ENCODE measurements at places on chromosomes 6 and 20.

GRCh38 chr20:35490736-35491181 lies 35.4 kb downstream of the CEP250 start:
- peak; percentile 83 for DNase-seq

DNA sequence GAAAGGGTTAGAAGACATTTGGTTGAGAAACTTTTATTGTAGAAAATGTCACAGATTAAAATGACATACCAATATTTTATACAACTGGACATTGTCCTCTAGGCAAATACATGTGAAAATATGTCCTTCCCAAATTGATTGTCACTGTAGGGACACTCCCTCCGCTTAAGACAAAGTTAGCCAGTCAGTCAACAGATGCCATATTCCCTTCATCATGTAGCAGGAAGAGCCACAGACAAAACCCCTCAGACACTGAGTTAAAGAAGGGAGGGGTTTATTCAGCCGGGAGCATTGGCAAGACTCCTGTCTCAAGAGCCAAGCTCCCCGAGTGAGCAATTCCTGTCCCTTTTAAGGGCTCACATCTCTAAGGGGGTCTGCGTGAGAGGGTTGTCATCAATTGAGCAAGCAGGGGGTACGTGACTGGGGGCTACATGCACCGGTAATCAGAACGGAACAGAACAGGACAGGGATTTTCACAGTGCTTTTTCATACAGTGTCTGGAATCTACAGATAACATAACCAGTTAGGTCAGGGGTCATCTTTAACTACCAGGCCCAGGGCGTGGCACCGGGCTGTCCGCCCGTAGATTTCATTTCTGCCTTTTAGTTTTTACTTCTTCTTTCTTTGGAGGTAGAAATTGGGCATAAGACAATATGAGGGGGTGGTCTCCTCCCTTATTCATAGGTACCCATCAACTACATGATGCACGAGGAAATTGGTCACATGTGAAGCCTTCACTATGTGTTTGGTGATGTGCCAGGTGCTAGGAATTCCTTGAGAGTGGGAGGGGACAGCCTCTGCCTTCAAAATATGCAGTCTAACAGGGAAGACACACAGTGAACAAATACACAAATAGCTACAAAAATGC lies 155.7 kb upstream of the CDYL start:
- DNase-seq = no peak

GRCh38 chr6:43336382-43336781 lies 27.8 kb upstream of the CRIP3 start:
- DNase-seq = no peak

DNA sequence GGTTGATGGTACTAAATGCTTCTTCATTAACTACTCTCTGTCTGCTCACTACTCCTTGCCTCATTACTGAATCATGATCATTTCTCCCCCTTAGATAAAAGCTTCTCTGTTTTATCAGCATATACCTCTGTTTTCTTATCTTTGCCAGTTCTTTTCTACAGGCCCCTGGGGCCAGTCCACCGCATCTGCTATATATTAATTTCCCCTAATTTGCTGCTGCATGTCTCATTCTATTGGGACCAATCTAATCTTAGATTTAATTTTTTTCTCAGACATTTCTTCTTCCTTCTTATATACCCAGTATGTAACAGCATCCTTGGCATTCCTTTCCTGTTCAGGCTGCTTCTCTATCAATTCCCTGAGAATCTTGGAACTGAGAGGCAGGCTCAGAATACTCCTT lies 51.2 kb downstream of the GRIK2 start:
- no peak for DNase-seq

- no peak for DNase-seq
Observed at GRCh38 chr6:149050160-149050559, 267.4 kb upstream of the TAB2 start.

All from GM10248 (cell line).